ENCODE measurements at places on chromosomes 2 and 18.

DNA sequence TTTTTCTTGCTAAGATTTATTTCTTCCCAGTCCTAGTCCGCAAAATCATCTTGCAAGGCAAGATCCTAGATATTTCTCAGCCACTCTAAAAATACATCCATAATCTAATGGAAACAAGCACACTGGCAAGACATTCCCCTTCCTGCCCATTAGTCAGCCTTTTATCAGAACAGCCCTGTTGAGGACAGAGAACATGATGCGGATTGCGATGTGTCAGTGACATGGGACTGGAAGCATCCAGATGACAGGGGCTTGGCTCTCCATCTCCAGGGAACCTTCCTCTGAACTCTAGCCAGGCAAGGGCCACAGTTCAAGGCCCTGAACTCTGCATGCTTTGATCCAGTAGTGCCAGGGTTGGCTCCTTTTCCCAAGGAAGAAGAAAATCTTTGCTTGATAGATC, 70.0 kb downstream of the VSNL1 start:
- peak; percentile 69 for DNase-seq

- DNase-seq = peak; percentile 59
Observed at GRCh38 chr2:47534179-47534919, 131.4 kb downstream of the MSH2 start.

DNA sequence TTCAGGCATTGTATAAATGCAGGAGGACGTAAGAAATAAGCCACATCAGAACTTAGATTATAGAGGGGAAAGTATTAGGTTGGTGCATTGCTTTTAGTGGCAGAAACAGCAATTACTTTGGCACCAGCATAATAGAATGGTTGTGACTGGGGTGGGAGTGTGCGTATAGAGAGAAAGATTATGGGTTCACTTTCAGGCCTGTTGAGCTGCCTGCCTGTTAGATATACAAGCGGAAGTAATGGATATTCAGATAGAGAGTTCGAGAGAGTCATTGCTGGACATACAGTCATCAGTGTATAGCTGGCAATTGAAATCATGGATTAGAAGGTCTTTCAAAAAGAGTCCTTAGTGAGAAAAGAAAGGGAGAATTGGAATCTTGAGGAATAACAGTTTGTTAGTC, 139.2 kb upstream of the MYO3B start:
- DNase-seq = no peak

GRCh38 chr18:78875016-78875777, 104.4 kb upstream of the SALL3 start:
- peak; percentile 16 for DNase-seq

- no peak for DNase-seq
Observed at GRCh38 chr2:235977445-235977844, 190.7 kb downstream of the GBX2 start.
